Kasumi-1 (cell line): ENCODE measurements at places on chromosomes 4 and X.

DNA sequence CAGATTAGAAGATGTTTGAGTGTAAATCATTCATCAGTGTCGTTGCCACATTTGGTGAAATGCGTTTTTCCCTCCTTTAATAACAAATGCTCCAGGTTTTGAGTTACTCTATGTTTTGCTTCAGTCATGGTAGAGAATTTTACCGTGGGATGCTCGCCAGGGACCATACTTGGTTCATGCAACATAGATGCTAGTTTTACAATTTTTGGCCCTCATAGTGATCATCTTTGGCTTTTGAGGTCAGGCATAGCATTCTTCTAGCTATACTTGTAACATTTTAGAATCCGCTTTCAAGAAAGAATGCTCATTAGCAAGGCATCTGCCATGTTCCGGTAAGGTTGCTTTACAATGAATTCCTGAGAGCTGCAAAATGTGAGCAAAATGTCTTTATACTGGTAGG lies 147.2 kb downstream of the SPCS3 start:
- no peak for DNase-seq

- DNase-seq: no peak
Measured at GRCh38 chr4:80732010-80732409, 298.5 kb upstream of the BMP3 start.

DNA sequence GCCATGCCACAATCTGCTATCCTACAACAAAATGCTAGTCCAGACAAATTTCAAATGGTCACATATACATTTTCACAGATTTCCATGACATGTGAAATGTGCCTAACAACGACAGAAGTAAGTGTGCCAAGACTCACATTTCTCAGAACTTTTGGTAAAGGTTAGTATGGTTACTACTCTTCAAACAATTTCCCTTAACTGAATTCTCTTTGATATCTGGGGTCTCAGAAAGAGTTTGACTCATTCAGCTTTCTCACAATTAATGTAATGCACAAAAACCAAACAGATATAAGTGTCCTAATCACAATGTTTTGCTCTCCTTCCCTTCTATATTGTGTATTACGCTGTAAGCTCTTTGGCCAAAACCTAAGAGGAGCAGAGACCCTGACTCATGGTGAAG lies 122.4 kb upstream of the LEF1 start:
- no peak for DNase-seq

- DNase-seq: no peak
Measured at GRCh38 chrX:46444011-46444410, 101.2 kb downstream of the ZNF674 start.

GRCh38 chrX:12843061-12843667 lies 23.7 kb upstream of the TLR7 start:
- no peak for DNase-seq

- DNase-seq: no peak
Measured at GRCh38 chrX:64805683-64806082, 170.6 kb downstream of the ZC4H2 start.

DNA sequence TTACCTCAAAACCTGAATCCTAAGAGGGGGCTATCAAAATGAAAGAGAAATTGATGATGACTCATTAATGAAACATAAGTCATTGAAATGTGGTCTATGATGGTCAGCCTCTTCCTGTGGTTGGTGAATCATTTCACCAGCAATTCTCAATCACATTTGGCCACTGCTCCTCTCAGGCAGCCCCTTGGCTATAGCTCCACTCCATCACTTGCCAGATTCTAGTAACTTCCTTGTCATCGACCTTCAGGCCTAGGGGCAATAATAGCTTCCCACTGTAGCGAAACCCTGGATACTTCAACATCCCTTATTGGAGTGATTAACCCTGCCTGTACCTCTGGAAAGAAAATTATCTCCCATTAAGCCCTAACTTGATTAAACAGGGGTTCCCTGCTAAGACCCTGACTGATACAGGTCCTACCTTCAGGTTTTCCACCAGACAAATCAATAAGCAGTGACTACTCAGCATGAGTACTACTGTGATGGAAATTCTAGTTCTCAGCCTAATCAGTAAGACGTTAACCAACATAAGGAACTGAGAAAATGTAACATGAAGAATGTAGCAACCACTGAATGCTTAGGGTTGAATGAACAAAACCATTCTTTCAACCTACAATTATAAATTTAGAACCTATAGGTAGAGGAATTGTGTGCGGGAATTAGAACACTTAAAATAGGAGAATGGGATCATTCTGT lies 30.4 kb downstream of the ADH7 start:
- DNase-seq: no peak

DNA sequence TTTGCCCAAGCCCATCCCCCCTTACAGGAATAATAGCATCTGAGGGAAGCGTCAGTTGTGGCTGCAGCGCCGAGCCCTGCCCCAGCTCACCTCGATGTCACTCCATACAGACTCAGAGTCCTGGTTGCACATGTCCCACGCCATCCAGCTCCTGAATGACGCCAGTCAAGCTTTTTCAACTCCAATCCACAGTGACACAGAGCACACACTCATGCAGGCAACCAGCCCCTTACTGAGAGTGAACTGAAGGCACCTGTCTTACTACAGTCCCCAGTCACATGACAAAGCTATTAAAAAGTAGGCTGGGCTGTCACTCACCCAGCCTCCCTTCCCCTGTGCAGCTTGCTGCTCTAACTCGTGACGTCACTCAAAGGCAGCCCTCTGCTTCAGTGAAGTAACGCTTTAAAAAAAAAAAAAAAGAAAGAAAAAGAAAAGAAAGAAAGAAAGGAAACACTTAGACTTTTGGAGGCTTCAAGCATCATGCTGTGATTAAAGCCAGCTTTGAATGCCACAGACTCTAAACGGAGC lies at the start of gene PPARGC1A:
TSS of gene PPARGC1A (minus strand) at position 234 of the 528 bp plus-strand sequence. CDS start at position 144, 90 bp downstream.
- no peak for DNase-seq

GRCh38 chr4:53764761-53765490 lies 173.6 kb upstream of the LNX1 start:
- DNase-seq: no peak

DNA sequence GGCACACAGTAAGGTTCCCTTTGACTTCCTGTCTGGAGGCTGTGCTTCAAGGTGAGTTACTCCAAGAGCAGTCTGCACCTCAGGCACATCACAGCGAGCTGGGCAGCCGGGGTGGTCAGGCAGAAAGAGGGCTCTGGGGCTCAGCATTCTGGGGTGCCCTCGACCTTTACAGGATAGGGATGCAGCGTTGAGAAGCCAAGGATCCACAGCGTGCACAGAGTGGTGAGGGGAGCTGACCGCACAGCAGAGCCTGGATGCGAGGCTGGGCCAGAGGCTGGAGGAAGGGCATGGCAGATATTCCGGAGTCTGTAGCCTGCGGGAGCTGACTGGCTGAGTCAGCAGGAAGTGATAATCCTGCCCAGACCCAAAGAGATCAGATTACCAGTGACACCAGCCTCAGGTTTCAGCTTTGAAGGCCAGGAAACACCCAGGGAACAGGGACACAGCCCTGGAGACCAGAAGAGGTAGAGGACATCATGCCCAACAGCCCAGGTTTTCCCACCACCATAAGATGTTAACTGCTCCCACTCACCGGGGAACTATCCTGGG lies 38.4 kb upstream of the PDLIM3 start:
- peak; percentile 41 for DNase-seq

GRCh38 chr4:53680598-53680997 lies 89.3 kb upstream of the LNX1 start:
- DNase-seq: no peak

DNA sequence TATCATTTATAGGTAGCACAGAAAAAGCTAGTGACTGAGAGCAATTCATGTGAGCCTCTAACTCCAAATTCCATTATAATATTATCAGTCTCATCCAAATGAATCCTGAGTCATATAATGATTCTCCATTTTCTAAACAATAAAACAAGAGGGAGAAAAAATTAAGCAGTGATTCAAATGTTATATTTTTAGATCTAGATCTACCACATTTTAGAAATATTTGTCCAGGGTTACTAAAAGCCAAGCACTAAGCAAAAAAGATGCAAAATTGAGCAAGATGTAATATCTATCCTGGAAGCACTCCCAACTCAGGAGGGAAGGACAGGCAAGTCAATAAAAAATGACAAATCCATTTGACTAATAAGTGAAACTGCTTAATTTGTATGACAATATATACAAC lies 172.8 kb downstream of the FBXW7 start:
- DNase-seq: no peak

- DNase-seq: no peak
Measured at GRCh38 chrX:69197690-69198089, 32.4 kb upstream of the PJA1 start.

GRCh38 chr4:20015636-20016224 lies 236.0 kb upstream of the SLIT2 start:
- DNase-seq: no peak

- no peak for DNase-seq
Measured at GRCh38 chr4:156021298-156021697, 67.6 kb upstream of the CTSO start.

- peak; percentile 38 for DNase-seq
Measured at GRCh38 chrX:5646818-5647217, 581.8 kb downstream of the NLGN4X start.

GRCh38 chrX:145405012-145405411 lies 157.7 kb downstream of the SPANXN1 start:
- peak; percentile 26 for DNase-seq

GRCh38 chr4:99586322-99586721 lies 11.7 kb downstream of the MTTP start:
- no peak for DNase-seq

DNA sequence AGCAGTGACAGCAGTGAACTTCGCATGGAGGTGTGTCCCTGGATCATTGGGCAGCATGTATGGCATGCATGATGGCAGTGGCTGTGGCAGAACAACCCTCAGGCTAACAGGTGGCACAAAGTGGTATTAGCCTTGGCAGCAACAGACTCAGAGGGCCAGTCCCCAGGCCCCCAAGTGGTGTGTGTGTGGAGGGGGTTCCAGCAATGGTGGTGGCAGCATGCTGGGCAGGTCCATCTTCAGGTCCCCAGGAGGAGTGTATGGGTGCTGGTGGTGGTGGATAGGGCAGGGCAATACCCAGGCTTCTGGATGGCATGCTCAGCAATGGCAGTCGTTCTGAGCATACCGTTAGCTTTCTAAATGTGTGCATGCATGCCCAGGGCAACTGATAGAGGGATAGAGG lies 923.7 kb downstream of the PDHA2 start:
- no peak for DNase-seq

GRCh38 chrX:78092296-78092695 lies 11.8 kb upstream of the PGK1 start:
- peak; percentile 39 for DNase-seq

GRCh38 chrX:143306991-143307937 lies 210.0 kb downstream of the SPANXN3 start:
- DNase-seq: no peak

DNA sequence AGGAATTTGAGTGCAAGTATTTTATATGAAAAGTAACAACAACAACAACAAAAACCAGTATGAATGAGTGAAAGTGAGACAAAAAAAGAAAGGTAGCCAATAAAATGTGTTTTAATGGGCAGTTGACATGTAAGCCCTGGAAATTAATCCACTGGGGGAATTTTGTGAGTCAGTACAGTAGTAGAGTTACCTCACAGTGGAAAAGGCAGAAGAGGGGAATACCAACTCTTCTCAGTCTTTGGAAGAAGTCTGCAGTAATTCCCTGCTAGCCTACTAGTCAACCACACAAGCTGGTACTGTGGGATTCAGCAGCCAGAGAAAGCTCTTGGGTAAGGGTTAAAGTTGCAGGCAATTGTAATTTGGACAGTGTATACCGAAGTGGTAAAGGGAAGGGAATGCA lies 76.3 kb upstream of the IL15 start:
- no peak for DNase-seq

DNA sequence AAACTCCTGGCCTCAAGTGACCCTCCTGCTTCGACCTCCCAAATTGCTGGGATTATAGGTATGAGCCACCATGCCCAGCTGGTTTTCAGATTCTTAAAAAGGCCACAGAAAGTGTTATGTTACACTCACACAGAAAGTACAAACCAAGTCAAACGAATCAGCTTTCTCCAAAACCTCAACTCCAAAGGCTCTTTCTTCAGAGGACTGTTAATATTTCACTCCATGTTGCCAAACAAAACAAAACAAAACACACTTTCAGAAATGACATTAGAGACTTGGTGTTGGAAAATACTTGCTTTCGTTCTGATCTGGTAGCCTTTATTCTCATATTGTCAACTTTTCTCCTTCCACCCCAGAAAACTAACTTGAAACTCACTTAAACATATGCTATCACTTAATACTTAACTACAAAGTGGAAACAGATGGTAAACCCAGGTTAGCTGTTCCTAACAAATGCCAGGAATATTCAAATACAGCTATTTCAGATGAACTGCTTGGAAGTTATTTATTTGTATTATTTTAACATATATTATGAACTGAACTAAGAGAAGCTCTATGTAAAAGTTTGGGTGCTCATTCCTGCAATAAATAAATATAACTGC lies 34.7 kb downstream of the RLIM start:
- no peak for DNase-seq

- no peak for DNase-seq
Measured at GRCh38 chr4:168604496-168605373, 107.9 kb downstream of the PALLD start.

DNA sequence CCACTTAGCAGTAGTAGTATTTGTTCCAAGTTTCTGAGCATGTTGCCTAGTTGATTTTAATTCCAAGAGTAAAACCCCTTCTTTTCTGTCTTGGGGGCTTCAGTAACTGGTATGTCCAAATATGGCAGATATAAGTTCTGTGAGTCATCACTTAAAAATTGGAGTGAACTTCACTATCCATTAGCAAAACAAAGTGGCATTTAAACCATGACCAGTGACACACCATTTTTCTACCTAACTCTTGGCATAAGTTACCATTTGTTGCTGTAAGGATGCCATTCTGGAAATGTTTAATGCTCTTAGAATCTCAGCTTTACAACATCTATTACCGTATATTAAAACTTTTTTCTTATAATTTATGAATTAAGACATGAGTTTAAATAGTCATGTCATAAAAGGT lies 102.0 kb downstream of the CBR4 start:
- DNase-seq: no peak

- no peak for DNase-seq
Measured at GRCh38 chr4:184911310-184911709, 85.5 kb upstream of the ACSL1 start.

GRCh38 chr4:53921856-53922255 lies 142.5 kb downstream of the CHIC2 start:
- no peak for DNase-seq

GRCh38 chrX:21993265-21993664 lies 38.9 kb upstream of the PHEX start:
- peak; percentile 55 for DNase-seq

- DNase-seq: no peak
Measured at GRCh38 chr4:52377563-52377962, 281.5 kb downstream of the USP46 start.

GRCh38 chr4:28562913-28563312 lies 1702.3 kb downstream of the STIM2 start:
- no peak for DNase-seq

- no peak for DNase-seq
Measured at GRCh38 chr4:40150932-40151331, 45.9 kb upstream of the RHOH start.

GRCh38 chrX:79466636-79467035 lies 99.5 kb upstream of the ITM2A start:
- no peak for DNase-seq

DNA sequence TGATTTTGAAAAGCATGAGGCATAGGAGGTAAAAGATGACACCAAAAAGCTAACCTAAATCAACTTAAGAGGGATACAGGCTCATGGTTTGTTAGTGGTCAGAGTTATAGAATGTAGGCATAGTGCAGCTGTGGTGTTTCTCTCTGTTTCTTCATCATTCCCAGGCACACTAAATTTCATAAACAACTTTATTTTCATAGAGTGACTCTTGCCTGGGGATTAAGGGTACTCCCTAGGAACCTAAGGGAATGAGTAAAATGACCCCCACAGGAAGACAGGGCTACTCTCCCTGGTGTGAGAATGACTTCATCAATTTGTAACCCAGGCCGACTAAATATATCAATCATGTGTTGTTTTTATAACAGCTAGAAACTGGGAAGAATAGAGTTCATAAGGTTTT lies 11.1 kb downstream of the FABP2 start:
- DNase-seq: no peak
